Kidney (tissue), 22 donors: ENCODE measurements at places on chromosomes 5 and 9. TPM values are rescaled to one million over a fixed set of nuclear protein-coding genes. Genes with fewer than 3 reads are reported as not detected.

KLHL3 gene
- 15.0 TPM for total RNA-seq

CER1 gene
- not detected for total RNA-seq

- no peak for DNase-seq
These were observed 55.8 kb downstream of the NSD1 start for GRCh38 chr5:177189416-177189815.

DNA sequence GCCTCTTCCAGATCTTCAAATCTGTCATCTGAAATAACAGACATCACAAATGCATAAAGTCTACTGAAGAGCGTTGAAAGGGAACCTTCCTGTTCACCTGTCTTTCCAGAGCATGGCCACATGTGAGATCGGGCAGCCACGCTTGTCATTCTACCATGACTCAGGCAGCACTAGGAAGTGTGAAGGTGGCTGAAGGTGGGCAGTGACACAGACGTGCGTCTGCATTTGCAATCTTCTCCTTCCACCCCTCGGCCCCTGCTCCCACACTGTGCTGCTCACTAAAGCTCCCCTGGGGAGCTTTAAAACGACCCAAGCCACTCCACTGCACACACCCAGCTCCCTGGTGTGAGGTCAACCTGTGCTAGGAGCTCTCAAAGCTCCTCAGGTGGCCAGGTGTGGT, 2.5 kb downstream of the ENTR1 start:
- no peak for DNase-seq

DNA sequence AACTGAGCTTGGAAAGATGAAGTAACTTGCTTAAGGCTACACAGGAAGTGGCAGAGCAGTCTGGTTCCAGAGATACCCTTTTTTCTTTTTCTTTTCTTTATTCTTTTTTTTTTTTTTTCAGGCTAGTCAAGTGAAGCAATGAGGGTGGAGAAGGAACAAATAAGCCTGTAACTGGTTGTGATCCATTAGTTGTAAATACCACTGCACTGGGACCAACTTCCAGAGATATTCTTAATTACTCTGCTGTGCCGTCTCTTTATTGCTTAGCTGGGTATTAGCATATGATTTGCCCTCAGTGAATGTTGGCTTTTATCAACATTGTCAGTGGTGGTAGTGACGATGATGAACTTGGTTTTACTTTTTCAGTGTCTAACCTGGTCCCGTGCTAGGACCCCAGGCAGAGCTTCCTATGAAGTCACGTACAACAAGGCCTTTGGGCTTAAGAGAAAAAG, 26.7 kb downstream of the LNPEP start:
- DNase-seq: no peak
